ENCODE measurements at places on chromosomes 3 and 15. TPM values are rescaled to one million over a fixed set of nuclear protein-coding genes. Genes with fewer than 3 reads are reported as not detected.

The AP3S2 gene
- total RNA-seq = 22.9 TPM

The SLC15A2 gene
- total RNA-seq = 3.4 TPM

GRCh38 chr15:47717036-47717612 lies at the start of gene SEMA6D:
TSS of gene SEMA6D (plus strand) at chr15:47717505. CDS start at chr15:47759799, 42,294 bp downstream.
- DNase-seq = peak; percentile 85

DNA sequence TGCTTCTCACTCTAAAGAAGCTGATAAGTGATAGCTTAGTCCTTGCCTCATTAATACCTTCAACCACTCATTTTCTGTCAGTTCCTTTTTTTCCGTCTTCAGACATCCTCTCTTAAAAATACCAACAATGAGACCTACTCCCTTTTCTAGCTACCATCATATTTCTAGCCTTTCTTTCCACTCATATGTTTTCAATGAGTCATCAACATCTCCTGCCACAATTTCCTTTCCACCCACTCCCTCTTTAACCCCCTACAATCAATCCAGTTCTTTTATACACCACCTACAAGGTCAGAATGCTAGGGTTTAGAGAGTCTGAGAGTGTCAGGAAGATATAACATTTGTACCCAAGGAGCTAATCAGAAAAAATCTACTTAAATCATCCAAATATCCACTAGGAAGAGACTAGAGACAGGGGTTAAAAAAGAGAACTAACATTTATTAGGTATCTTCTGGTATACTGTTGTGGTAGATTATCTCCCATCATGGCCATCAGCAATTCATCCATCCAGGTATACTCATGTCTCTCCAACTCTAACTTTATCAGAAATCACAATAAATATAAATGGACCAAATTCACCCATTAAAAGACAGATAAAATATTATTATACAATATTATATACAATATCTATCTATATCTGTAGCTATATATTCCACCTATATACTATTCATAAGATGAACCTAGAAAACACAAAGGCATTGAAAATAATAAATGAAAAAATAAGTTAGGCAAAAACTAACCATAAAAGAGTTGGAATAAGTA lies 42.5 kb downstream of the MYLK start:
- DNase-seq = no peak

GRCh38 chr15:57824186-57824585 lies 117.7 kb downstream of the POLR2M start:
- no peak for DNase-seq

GRCh38 chr3:48435774-48436476 lies 4.0 kb downstream of the CCDC51 start:
- DNase-seq = peak; percentile 86

DNA sequence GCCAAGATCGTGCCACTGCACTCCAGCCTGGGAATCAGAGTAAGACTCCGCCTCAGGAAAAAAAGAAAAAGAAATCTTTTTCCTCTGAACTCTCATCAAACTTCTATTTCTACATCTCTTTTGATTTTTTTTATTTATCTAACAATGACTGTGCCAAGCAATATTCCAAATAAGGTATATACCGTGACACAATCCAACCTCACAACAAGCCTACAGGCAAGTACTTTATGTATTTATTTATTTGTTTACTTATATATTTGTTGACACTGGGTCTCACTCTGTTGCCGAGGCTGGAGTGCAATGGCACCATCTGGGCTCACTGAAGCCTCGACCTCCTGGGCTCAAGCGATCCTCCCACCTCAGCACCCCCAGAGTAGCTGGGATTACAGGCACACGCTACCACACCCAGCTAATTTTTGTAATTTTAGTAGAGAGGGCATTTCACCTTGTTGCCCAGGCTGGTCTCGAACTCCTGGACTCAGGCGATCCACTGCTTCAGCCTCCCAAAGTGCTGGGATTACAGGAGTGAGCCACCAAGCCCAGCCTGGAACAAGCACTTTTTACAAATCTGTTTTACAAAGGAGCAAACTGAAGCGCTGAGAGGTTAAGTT lies 94.9 kb upstream of the CHD2 start:
- DNase-seq = no peak

GRCh38 chr15:29822684-29823459 lies 604 bp upstream of the TJP1 start:
- DNase-seq = peak; percentile 79

- no peak for DNase-seq
These were observed 43.3 kb downstream of the TGFBR2 start for GRCh38 chr3:30649572-30650318.

GRCh38 chr3:57221883-57222282 lies 5.6 kb upstream of the APPL1 start:
- no peak for DNase-seq
